ENCODE measurements at places on chromosomes 7 and 10.

DNA sequence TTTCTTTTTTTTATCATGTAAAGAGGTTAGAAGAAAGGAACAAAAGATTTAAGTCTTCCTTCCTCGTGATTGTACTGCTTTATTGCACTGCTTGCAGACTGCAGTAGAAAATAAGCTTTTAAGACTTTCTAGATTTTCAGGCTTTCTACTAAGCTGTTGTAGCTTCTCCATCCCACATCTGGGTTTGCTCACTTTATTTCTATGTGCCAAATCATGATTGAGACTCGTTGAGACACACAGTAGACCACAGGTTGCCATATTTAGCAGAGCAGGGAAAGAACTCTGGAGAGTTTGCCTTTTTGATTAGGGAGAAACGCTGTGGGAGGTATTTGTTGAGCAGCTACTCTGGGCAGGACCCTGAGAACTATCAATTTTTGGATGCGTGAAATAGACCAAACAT lies 89.2 kb upstream of the BTBD16 start:
- peak; percentile 6 for ATAC-seq

GRCh38 chr10:58757352-58758065 lies 244.8 kb downstream of the BICC1 start:
- ATAC-seq, result peak; percentile 67

DNA sequence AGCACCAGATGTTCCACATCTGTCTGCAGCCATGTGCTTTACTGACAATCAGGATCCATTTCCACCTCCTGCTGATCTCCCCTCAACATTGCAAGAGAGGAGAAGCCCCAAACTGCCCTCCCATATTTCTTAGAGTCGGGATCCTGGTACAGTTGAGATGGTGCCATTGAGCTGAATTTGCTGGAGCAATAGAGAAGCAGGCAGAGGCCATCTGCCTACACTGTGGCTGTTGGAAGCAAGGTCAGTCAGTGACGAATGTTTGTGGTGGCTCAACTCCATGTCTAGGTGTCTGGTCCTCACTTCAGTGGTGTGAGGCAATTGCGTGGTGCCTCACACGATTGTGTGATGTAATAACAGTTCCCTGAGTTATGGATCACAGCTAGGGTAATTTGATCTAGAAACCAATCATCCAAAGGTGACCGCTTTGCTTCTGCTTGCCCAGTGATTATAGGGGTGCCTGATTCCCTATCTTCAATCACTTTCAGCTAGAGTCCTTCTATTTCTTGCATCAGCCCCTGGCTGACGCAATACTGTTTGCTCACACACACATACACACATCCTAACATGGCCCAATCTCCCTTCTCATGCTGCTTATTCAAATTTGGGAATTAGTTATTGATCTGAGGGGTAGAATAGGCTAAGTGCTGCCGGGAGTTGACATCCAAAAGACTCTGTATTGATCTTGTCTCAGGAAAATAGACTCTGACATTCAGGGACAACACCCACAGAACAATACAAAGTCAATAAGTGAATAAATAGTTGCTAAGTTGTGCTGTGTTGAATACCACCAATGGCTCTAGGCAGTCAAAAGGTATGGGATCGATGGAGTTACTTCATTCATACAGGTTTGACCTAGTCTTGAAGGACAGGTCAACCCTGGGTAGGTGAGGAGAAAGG lies 46.1 kb upstream of the SLC35B4 start:
- no peak for ATAC-seq

GRCh38 chr7:135448753-135449152 lies 61.1 kb downstream of the CNOT4 start:
- no peak for ATAC-seq

- no peak for ATAC-seq
These were observed 157.1 kb upstream of the AOAH start for GRCh38 chr7:36881233-36881874.

- ATAC-seq, result no peak
These were observed 193.8 kb upstream of the PHYHIPL start for GRCh38 chr10:58982470-58983239.

DNA sequence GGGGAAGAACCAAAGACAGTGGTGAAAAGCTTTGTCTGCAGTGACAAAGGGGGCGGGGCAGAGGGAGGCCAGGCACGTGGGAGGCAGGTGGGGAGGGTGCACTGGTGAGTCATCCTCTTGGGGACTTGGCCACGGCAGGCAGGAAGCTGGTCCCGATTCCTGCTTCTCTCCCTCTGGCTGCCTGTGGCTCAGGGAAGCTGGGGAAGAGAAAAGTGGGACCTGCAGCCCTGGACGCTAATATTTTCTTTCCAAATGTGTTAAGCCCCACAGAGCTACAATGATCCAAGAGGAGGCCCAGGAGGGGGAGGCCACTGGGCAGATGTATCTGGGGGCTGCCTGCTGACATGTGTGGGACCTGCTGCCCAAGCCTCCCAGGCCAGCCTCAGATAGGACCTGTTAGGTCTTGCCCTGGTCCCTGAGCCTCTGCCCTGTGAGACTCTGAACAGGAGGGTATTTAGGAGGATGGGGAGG lies 231.8 kb downstream of the KCNMA1 start:
- peak; percentile 99 for ATAC-seq

DNA sequence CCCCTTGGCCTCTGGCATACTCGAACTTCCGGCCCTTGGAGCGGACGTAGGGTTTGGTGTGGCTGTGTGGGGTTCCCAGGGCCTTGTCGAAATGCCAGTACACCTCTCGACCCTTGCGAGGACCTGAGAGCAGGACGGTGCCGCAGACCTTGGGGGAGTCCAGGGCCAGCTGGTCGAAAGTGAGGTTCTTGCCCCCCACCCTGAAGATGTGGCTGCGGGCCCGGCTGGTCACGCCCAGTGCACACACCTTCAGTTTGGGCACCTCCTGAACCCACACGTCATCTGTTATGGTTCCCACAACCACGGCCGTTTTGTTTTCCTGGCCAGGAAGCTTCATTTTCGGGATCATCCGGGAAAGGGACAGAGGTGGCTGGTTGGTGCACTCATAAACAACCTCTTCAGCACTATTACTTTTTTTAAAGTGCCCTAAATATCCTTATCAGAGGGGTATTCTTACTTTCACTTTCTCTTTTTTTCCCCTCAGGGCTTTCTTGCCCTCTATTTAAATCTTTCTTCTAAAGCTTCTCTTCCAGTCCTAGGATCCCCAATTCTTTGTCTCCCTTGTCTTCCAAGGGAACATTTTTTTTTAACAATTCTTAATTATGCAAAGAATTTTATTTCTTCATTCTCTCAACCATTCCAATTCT lies 44.9 kb upstream of the FAM3C start:
- no peak for ATAC-seq

- ATAC-seq, result no peak
These were observed 234.1 kb downstream of the AUTS2 start for GRCh38 chr7:69832356-69832755.

DNA sequence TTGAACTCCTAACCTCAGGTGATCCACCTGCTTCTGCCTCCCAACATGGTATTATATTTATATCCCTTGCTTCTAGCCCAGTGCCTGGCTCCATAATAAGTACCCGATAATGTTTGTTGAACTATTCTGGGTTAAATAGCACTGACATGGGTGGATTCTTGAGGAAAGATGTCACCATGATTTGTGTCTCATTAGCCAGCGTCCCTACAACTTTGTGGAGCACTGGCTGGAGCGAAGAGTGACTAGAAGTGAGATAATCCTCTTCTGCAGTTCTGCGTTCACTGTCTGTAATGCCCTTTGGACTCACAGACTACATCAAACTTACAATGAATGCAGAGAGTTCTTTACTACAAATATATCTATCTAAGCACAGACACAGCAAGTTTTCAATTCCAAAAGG lies 16.9 kb upstream of the AKR1E2 start:
- ATAC-seq, result no peak

- no peak for ATAC-seq
These were observed 502.2 kb downstream of the ARL4A start for GRCh38 chr7:13189668-13190067.

GRCh38 chr7:81774551-81774950 lies 4.7 kb upstream of the HGF start:
- no peak for ATAC-seq

GRCh38 chr7:26520483-26520882 lies 228.8 kb downstream of the SNX10 start:
- no peak for ATAC-seq

DNA sequence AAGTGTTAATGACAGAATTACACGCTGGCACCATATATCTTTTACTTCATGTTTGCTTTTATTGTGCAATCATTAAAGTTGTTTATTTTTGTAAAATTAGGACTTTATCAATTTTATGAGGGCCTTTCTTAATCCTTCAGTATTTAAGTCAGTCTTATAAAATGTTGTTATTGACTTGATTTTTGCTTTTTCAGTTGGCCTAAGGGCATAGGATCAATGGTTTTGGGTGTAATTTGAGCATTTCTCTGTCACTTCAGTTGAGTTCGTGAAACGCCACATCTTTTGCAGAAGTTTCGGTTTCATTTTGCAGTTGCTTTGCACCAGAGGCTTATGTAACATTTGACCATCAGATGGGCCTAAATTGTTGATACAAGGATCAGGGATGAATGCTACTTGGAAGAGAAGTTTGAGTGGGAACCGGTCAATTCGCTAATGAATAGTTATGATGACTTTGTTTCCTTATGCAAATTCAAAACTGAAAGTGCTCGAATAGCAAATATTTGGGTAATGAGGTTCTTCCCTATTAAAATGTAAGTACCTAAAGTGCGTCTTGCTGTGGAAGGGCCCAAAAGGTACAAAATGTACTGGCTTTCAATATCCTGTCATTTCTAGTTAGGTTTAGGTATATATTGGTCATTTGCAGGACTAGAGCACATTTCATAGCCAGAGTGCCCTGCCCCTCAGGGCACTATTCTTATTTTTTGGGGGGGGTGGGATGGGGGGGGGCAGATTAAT lies 340.9 kb downstream of the LRMDA start:
- ATAC-seq, result no peak

GRCh38 chr10:42367532-42368230 lies 270.7 kb downstream of the ZNF33B start:
- peak; percentile 99 for ATAC-seq

GRCh38 chr10:3647074-3647473 lies 137.9 kb downstream of the KLF6 start:
- ATAC-seq, result no peak

DNA sequence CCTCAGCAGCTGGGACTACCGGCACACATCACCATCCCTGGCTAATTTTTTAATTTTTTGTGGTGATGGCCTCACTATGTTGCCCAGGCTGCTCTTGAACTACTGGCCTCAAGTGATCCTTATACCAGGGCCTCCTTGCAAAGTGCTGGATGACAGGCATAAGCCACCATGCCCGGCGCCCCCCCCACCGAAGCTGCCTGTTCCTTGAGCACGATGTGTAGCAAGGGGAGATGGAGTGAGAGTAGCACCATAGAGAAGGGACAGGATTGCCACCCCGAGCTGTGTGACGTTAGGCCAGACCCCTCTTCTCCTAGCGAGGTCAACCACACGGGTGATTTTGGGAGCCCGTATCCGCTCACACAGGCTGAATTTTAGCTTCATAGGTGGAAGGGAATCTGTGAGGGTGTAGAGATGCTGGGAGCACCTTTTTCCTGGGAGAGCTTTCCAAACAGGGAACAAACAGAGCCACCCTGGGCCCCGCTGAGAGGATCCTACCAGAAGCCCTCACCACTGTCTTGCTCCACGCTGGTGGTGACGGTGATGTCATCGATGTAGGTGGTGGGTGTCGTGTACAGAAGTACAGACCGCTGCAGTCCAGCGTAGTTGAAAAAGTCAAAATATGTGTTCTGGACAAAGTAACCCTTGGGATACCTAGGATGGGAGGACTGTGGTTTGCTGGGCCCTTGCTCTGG lies 3.0 kb downstream of the GUSB start:
- no peak for ATAC-seq

DNA sequence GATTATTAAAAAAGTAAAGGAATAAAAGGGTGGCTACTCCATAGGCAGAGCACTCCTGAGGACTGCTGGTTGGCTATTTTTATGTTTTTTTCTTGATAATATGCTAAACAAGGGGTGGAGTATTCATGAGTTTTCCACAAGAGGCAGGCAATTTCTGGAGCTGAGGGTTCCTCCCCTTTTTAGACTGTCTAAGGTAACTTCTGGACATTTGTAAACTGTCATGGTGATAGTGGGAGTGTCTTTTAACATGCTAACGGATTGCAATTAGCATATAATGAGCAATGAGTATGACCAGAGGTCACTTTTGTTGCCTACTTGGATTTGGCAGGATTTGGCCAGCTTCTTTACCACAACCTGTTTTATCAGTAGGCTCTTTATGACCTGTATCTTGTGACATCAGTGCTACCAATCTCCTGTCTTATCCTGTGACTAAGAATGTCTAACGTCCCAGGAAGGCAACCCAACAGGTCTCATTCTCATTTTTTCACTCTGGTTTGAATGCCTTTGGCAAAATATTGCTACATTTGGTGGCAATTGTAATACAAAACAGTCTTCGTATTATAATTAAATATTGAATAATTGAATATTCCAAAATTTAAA lies 587.8 kb upstream of the POM121L12 start:
- no peak for ATAC-seq

DNA sequence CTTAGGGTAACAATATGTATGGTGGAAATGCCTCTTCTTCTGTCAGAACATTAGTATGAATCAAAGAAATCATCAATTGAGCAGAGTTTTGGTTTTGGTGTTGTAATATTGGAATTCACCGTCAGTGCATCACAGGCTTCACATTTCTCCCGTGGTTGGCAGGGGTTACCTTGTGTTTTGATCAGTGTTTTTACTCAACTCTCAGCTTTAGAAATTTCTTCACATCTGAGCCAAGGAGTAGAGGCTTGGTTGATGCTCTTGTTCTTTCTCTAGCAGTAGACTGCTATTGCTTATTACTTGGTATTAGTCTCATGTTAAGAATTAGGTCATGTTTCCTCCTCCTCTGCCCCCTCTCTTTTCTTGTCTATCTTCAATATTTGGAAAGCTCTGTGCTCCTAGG lies 188.8 kb upstream of the SMIM30 start:
- no peak for ATAC-seq

- ATAC-seq, result no peak
These were observed 1.4 kb upstream of the MMD2 start for GRCh38 chr7:4960363-4960762.

GRCh38 chr10:91460681-91461080 lies 50.5 kb downstream of the HECTD2 start:
- ATAC-seq, result no peak

- no peak for ATAC-seq
These were observed 896.1 kb downstream of the CNTNAP2 start for GRCh38 chr7:147012666-147013065.

GRCh38 chr7:102097601-102098161 lies 189.0 kb upstream of the SH2B2 start:
- ATAC-seq, result peak; percentile 36

GRCh38 chr10:12465385-12466136 lies 116.2 kb downstream of the CAMK1D start:
- ATAC-seq, result no peak

DNA sequence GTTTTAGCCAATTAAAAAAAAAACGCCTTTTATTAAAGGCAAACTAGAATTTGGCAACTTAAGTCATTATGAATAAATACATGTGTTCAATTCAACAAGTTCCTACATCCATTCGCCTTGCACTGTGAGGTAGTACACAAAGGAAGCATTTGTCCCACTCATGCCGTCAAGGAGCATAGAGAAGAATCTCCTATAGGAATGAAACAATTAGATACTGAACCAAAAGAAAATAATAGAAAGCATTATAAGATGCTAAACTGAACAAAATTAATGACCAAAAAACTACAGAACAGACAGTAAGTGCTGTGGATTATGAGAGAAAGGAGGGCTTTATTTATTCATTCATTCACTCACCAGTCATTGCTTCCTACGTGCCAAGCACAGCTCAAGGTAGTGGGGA lies 42.2 kb downstream of the SNX13 start:
- ATAC-seq, result no peak

GRCh38 chr7:5248201-5248885 lies 34.4 kb upstream of the SLC29A4 start:
- peak; percentile 97 for ATAC-seq

GRCh38 chr7:68562323-68562899 lies 1035.9 kb upstream of the AUTS2 start:
- no peak for ATAC-seq
